ENCODE measurements at places on chromosomes 11 and 22.
A peak's percentile ranks its signal among the peaks of the same experiment; 100 is the strongest.

DNA sequence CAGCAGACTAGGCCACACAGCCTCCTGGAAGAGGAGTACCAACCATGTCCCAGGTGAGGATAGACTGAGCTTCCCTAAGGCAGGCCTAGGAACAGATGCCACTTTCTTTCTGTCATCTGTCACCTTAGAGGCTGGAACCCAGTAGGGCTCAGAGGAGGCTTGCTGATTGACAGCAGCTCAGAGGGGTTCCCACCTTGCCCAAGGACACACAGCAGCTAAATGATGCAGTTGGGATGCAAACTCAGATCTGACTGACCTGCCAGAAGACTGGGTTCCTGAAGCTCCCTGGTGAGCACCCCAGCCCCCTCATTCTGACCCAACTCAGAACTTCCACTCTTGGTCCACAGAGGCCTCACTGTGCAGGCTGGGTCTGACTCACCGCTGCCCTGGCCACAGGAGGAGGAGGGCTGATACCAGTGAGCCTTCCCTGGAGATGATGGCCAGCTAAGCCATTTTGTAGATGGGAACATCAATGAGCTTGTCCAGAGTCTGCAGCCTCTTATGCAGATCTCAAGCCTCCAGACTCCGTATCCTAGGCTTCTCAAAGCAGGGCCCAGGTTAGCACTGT lies 14.0 kb downstream of the CAPN5 start:
- no peak for DNase-seq

GRCh38 chr11:93738647-93739081 lies 2.6 kb downstream of the TAF1D start:
- DNase-seq, result no peak

DNA sequence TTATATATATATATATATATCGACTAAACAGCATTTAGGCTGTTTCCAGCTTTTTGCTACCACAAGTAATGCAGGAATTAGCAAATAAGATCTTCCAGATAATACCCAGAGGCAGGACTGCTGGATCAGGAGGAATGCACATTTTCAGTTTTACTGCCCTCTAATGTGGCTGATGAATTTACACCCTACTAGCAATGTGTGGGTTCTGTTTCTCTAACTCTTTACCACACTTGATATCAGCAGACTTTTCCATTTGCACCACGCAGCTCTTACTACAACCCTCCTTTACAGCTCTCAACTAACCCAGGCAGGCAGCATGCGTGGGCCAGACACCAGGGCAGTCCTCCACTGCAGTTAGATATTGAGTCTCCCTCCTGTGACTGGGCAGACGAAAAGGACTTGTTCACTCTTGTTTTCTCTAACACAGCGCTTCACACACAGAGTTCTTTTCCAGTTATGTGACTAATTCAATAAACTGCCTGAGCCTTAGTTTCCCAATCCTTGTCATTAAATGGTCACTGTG lies 67.7 kb downstream of the IGLL5 start:
- no peak for DNase-seq

DNA sequence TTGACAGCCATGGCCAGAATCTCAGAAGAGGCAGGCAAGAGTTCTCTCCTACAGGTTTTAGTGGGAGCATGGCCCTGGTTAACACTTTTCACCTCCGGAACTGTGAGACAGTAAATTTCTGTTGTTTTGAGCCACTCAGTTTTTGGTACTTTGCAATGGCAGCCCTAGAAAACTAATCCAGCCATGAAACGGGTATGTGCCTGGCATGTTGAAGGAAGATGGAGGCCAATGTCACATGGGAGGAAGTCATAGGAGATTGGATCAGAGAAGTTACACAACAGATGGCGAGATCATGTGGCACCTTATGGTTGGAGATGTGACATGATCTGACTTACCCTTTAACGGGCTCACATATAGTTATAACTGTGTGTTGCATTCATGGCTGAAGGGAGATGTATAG lies 63.2 kb upstream of the EED start:
- no peak for DNase-seq

DNA sequence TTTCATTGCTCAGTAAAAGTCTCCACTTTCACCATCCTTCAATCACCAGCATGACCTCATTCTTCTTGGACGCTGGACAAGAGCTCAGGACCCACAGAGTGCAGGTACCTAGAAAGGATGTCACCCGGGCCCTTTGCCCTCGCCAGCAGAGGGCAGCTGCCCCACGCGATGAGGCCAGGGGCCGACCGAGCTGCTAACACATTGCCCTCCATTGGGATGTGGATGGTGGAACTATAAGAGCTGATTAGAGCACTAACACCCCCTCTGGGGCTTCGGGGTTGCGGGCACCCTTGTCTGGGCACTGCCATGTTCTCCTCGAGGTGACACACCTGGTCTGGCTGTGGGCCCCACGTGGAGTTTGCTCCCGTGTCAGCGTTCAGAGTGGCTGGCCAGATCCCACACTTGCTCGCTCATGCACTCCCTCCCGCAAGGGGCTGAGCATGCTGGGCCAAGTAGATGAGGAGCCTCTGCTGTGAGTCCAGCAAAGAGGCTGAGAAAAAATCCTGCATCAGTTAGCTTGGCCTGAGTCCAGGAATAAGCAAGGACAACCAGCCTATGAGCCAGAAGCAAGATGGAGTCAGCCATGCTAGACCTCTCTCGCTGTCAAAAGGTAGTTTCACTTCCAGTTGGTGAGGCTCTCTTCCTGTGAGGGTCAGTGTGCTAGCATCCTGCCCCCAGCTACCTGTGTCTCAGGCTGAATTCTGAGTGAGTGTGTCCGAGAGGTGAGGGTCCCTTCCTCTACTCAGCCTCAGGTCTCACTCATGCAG lies 9.8 kb downstream of the KRTAP5-6 start:
- DNase-seq, result no peak

GRCh38 chr11:87304412-87304811 lies 266.7 kb downstream of the TMEM135 start:
- DNase-seq, result no peak

- DNase-seq, result no peak
Measured at GRCh38 chr11:118142081-118142480, 10.5 kb downstream of the SCN4B start.

DNA sequence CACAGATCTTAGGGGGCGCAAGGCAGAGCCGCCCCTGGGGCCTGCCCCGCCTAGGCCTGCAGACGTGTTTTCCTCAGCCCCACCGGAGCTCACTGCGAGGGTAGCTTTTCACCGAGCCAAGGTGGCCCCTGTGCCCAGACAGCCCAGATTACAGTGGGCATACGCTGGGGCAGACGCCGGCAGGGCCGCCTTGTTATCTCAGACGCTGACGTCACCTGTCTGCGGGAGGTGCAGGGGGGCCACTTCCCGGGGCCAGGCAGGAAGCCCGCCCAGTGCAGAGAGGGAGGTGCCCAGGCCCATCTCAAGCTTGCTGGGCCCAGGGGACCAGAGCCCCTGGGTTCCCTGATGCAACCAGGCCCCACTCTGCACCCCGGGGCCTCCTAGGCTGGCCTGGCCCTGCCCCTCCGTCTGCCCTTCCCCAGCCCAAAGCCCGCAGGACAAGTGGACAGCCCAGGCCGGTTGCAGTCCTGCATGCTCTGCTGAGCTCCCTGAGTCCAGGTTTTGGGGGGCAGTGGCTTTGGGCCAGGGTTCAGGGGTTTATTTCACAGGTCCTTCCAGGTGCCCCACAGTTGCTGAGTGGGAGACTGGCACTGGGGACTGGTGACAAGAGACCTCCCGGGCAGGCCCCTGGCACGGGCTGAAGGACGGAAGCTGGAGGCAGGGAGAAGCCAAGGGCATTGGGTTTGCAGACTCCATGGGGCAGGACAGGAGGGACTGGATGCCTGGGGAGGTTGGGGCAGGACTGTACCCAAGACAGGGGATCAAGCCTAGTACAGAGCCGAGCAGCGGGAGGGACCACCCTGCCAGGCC lies 38.6 kb downstream of the IGF2 start:
- peak; percentile 15 for DNase-seq

DNA sequence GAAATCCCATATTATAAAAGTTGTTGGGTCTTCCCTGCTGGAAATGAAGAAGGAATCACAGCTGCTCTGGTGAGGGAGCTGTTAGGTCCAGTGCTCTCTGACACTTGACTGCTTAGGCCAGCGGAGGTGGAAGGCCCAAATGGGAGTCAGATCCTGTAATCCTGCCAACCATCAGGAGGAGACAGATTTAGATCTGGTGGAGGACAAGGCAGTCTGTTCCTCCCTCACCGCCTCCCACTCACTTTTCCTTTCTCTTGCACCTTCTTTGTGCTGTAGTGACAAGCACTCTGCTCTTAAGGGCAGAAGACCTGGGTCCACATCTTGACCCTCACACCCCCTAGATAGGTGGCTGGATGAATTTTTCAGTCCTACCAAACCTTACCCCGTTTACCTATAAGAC lies 59.7 kb upstream of the CHST1 start:
- no peak for DNase-seq
